ENCODE measurements at places on chromosomes 6 and 20.

DNA sequence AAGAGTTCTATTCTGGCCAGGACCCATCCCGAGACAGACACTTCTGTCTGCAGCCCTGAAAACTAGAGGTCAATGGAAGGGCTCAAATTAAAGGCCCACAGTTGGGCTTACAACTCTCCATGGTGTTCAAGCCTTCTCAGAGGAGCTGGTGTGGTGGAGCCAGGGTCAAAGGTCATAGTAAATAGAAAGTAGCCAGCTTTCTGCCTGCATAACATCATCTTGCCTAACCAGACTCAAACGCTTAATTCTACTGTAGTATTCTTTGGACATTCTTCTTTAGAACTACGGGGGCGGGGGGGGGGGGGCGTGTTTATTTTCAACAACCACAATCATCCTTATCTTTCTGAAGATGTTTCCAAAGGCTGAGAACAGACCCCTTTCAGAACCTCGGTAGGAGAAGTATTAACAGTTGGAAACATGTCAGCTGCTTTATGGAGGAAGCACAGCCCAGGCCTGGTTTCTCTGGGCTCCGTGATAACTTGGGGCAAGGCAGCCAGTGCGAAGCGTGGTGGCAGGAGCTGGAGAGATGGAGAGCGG is 1.5 kb upstream of the RREB1 start:
- DNase-seq, result no peak

DNA sequence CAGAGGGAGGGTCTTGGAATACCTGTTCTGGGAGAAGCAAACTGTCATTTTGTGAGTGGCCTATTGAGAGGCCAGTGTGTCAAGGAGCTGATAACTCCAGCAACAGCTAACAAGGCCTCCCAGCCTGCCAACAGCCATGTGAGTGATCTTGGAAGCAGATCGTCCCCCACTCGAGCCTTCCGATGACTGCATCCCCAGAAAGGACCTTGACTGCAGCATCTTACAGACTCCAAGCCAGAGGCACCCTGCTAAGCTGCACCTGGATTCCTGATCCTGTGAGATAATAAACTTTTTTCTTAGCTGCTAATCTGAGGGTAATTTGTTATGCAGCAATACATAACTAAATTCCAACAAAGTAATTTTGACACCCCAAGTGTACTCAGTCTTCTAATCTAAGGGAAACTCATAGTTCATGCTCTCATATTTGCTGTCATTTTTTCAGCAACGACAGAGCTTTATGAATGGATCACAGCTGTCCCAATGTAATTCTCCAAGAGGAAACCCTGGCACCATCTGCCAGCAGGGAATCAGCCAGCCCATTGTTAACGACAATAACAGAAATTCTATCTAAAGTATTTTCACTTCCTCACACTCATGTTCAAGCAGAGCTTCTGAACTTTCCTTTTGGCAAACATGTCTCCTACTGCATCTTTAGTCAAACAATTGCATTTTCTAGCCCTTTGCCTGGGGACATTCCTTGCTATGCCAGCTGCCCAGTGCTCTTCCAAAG is 470.2 kb upstream of the BTBD3 start:
- DNase-seq, result no peak

- no peak for DNase-seq
Observed at GRCh38 chr6:34049395-34050342, 96.2 kb downstream of the GRM4 start.

GRCh38 chr20:46635514-46636136 is 15.6 kb downstream of the SLC13A3 start:
- DNase-seq, result no peak

- DNase-seq, result no peak
Observed at GRCh38 chr20:56414842-56415765, 3.0 kb downstream of the CASS4 start.

DNA sequence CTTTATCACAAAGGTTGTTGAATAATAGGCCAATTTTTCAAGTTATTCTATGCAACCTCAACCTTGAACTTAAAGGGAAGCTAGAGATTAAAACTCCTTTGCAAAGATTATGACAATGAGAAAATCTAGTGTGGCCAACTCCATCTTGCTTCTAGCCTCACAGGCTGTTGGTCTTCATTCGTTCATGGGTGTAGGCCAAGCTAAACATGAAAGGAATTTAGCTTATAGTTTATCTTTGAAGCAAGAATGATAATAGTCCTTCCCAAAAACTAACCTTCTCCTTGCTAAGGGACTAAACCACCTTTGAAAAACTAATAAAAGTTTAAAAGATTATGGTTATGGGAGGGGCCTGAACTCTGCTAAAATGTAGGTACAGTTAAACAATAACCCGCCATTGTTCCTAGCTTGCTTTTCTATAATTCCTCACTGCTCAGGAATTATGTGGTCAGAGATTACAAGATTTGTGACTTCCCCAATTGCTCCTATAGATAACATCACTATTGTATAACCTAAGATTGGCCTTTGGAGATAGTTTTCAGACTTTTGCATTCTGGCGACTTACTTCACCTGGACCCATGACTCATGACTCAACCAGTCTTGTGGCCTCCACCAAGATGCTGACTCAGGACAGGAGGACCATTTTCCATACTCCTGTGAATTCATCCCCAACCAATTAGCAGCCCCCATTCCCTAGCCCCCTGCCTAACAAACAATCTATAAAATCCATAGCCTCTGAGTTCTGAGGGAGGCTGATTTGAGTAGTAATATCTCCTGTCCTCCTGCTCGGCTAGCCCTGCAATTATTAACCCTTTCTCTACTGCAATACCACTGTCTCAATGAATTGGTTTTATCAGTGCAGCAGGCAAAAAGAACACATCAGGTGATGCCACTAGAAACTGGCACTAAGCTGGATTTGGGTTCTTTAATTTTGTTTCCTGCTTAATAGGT is 154.5 kb downstream of the CD83 start:
- DNase-seq, result no peak

- no peak for DNase-seq
Observed at GRCh38 chr20:33522256-33522820, 32.4 kb downstream of the CBFA2T2 start.

DNA sequence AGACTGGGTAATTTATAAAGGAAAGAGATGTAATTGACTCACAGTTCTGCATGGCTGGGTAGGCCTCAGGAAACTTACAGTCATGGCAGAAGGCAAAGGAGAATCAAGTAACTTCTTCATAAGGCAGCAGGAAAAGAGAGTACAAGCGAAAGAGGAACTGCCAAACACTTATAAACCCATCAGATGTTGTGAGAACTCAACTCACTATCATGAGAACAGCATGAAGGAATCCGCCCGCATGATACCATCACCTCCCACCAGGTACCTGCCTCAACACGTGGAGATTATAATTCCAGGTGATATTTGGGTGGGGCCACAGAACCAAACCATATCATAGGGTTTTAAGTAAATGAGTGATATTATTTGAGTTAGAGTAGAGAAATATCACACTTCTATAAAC is 189.3 kb downstream of the TSHZ2 start:
- DNase-seq, result no peak

- DNase-seq, result no peak
Observed at GRCh38 chr20:36988494-36988966, 37.0 kb upstream of the SAMHD1 start.

DNA sequence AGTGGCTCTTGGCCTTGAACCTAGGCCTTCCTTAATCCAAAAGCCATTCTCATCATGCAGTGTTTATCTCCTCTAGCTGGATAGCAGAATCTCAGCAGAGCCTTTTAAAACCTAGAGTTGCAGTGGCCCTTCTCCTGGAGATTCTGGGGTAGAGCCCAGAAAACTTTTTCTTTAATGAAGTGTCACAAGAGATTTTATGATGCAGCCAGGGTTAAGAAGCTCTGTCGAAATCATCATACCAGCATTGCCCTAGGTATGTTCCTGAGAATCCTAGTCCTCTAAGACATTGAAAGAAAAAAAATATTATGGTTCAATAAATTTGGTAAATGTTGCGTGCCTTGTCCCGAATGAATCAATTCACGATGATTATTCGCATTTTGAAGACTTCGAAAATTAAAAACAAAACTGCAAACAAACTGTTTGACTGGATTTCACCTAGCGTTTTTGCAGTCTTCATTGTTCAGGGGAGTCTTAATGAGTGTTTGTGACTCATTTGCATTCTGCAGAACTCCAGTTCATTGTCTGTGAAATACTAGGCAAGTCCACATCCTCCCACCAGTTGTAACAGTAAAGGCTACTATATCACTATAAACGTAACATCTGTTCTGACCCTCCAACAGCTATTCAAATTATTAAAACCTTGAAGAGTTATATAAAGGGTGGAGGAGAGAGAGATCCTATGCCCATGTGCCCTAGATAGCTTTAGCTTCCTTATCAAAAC is 198.6 kb downstream of the UST start:
- no peak for DNase-seq

- no peak for DNase-seq
Observed at GRCh38 chr6:20306491-20306890, 94.2 kb upstream of the MBOAT1 start.

DNA sequence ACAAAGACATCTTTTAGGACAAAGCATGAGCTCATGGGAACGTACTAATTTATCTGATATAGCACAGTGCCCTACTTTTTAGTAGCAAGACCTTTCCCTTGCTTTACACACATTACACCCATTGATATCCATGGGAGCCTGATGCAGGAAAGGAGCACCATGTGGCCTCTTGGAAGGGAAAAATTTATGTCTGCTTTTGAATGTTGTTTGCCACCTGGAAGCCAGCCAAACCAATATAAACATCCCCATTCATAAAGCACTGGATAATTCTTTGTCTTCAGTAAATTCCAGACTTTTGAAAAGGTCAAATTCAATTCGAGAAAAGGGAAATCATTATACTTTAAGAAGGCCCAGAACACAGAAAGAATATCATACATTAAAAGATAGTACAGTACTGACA is 152.3 kb upstream of the BEND6 start:
- no peak for DNase-seq

- DNase-seq, result no peak
Observed at GRCh38 chr20:37850724-37851355, 52.1 kb upstream of the VSTM2L start.
